NCI-H187 (cell line): ENCODE measurements at places on chromosomes 2 and 18.

DNA sequence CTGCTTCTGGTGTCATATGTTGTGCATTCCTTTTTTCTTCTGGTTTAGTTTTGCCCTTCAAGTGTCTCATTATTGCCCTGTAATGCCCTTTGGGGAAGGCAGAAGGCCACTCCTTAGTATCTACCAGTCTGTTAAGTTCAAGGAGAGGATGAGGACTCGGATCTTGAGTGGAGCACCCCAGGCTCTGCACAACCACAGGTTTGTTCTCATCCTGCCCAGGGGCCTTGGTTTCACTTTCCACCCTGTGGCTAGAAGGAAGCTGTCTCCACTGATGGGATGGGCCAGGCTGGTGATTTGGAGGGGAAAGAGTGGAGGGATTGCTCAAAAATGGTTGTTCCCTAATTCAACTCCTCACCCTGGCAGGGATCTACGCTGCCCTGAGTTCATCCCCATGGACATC lies 30.2 kb upstream of the RAB11FIP5 start:
- no peak for DNase-seq

- no peak for DNase-seq
Measured at GRCh38 chr2:233213011-233213410, 38.5 kb upstream of the ATG16L1 start.

DNA sequence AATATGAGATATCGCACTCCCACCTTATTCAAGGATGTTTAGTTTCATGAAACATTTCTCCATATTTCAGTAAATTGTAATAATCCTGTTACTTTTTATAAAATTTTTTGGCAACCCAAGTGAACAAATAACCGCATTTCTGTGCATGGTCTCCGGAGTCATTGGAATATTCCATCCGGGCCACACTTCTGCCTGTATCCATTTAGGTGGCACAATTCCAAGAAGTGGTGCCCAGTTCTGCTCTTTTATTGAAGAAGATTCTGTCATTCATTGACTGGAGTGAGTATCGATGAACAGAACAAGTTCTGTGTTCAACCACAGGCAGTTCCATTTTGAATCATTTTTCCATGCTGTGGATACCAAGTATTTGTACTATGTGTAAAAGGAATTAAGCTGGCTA lies 26.6 kb upstream of the ICOS start:
- DNase-seq, result no peak

DNA sequence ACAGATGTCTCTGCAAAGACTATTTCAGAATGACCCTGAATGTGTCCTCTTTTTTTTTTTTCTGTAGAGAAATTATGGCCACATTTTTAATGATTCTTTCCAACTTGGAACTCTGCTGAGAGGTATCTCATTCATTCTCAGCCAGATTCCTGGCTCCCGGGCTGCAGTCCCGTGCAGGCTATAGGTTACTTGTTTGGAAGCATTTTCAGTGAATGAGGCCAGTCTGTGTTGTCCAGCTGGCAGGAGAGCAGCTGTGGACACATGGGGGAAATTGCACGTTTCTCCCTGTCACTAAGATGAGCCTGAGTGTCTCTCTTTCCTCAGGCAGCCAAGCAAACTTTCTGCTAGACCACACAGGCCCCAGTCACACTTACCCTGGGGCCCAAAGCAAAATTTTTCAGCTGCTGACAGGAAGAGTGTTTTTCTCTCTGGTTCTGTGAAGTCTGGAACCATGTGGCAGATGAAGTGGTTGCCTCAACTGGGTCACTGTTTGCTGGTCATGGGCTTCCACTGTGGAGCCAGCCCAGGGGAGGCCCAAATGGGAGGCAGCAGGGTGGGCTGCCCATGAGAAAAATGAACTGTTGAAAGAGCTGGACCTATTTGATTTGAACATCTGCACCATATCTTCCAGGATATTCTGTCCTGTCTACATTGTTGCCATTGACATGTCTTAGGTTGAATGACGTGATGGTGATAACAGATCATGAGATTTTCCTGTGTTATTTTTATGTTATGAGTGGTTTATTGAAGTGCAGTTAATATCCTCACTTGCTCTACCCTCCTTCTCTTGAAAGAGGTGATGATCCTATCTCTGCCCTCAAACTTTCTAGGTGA lies 431.2 kb downstream of the LPIN1 start:
- no peak for DNase-seq

GRCh38 chr18:77218642-77219041 lies 31.0 kb upstream of the GALR1 start:
- DNase-seq, result no peak

DNA sequence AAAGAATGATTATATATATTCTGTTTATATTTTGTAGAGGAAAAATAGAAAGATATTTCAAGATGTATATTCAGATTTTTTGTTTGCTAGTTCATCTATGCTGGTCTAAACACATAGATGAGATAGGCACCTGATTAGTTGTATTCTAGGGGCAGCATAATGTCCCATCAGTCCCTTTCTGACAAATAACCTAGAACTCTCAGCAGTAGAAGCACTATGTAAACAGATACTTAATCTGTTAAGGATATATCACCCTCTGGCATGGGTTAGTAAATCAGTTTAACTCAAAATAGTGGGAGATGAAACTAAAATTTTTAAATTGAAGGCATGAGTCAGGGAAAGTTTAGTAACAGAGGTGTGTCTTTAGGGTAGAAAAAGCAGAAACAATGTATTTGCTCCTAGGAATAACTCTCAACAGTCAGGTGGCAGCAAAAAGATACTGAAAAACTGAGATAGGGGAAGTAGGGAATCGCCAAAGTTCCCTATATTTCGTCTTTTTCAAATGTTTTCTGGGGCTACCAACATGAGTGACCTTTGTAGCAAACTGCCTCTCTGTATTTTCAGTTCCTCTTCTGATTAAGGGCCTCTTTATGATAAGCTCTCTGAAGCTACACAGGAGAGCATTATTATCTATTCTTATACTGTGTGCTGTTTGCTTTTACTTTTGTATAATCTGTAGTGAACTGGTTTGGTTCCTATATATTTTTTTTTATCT lies 5.7 kb downstream of the PPP1R1C start:
- no peak for DNase-seq

DNA sequence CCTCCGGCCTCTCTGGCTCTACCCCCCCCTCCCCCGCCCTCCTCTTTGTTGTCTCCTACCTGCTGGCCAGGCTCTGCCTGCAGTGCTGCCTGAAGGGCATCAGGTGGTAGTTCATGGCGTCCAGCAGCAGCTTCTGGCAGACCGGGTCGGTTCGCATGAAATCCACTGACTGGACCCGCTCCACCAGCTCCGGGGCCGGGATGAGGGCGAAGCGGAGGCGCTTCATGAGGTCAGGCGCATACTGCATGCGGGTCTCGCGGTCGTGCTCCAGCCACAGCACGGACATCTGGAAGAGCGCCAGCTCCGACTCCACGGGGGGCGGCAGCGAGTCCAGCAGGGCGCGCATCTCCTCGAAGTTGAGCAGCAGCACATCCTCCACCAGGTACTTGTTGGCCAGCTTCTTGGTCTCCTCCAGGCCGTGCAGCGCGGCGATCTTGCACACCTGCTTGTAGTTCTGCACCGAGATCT lies 3.2 kb downstream of the KLHL14 start:
- no peak for DNase-seq

DNA sequence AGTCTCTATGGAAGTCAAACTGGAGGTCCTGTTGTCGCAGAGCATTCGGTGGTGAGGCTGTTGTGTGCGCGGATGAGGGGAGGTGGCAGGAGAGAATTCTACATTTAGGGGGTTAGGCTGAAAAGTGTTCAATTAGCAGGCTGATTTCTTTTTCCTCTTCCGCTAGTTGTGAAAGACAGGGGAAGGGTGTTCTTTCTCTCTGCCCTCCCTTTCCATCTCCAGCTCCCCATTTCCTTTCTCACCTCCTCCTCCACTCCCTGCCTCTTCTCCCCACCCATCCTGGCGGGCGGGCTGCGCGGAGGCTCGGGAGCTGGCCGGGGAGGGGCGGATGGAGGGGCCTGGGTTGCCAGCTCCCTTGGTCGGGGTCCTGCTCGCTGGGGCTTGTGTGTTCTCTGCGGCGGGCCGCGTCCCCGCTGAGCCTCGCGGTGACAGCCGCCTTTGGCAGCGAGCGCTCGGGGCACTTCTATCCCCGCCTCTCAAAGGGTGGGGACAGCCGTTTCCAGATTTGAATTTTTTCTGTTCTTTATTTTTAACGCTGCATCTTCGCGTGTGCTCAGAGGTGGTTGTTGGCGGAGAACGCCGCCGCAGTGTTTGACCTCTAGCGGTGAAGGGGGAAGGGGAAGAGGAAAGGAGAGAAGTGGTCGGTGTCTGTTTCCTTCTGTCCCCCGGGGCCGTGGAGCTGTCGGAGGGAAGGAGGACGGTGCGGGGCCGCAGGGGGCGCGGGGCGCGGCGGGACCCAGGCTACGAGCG lies 3.6 kb downstream of the SOX11 start:
- no peak for DNase-seq

GRCh38 chr18:25136416-25137196 lies 215.4 kb downstream of the ZNF521 start:
- no peak for DNase-seq

GRCh38 chr2:241389697-241390096 lies 33.6 kb downstream of the FARP2 start:
- DNase-seq, result no peak

DNA sequence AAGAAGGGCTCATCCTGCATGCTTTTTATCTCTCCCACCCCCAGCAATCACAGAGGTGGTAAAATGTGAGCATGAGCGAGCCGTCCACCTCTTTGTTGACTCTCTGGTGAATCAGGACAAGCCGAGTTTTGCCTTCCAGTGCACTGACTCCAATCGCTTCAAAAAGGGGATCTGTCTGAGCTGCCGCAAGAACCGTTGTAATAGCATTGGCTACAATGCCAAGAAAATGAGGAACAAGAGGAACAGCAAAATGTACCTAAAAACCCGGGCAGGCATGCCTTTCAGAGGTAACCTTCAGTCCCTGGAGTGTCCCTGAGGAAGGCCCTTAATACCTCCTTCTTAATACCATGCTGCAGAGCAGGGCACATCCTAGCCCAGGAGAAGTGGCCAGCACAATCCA lies 19.5 kb downstream of the LIPG start:
- DNase-seq, result no peak

DNA sequence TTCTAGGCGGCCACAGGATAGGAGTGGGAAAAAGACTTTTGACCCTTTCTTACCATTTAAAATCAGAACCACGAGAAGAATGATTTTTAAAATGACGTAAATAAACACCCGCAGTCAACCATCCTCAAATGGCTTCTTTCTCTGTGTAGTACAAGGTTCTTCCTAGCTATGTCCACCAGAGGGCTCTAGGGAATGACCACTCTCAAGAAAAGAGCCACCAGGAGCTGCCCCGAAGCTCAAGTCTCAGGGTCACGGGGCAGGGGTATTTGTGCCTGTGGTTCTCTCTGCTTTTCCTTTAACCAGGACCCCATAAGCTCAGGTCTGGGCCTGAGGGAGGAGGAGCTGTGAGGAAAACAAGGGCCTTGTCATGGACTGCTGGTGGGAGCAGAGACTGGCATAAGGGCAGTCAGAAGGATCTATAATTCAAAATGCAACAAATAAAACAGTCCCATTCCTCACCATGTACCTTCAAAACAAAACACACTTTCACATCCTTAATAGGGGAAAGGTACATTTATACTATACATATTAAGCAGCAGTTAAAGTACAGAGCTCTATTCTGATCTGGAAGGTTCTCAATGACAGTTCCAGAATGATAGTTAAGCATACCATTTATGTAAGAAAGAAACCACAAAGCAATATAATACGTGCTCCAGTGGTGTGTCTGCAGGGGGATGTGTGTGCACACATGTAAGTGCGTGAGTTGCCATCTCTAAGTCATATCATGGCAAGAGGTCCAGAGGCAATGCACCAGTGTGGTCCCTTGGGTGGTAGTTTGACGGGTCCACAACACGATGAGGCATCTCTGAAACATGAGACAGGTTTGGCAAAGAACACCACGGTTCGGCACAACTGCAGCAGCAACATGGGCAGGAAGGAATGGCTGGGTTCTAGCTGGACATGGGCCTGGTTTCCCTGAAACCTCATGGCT lies 18.6 kb downstream of the LYPD1 start:
- no peak for DNase-seq

DNA sequence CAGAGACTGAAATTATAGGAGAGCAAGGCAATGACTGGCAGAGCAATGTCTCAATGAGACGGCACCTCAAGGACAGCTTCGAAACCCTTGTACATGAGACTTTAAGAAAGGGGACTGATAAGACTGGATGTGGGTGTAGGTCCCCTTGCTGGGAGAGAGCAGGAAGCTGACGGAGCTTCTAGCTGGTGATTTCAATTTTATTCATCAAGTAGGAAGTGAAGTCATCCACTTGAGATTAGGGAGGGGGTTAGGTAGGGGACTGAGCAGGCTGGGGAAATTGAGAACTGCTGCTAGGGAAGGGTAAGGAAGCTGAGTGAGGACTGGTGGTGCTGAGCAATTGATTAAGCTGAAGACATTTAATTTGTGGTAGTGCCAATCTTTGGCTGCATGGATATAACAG lies 99.5 kb upstream of the ITGB6 start:
- DNase-seq, result no peak

GRCh38 chr2:202196727-202197126 lies 41.7 kb downstream of the SUMO1 start:
- DNase-seq, result no peak

- no peak for DNase-seq
Measured at GRCh38 chr2:163405298-163405697, 330.5 kb downstream of the FIGN start.

DNA sequence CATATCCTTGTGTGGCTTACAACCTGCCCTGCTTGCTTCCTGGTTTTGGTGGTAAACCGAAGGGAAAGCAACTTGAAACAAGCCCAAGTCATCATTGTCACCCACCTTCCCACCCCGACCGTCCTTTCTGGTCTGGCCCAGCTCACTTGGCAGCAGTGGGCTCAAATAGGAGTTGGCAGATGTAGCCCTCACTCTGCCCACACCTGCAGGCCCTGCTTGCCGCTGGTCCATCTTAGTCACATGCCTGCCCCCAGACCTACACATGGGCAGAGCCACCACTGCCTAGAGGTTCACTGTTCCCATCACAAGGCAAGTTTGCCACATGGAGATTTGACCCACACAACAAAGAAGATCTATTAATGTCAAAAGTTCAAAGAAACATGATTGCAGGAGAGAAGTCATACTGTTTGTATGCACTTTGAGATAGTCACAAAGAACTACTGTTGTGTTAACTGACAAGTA lies 9.3 kb downstream of the EIPR1 start:
- no peak for DNase-seq

- no peak for DNase-seq
Measured at GRCh38 chr2:178441426-178441825, 9.5 kb downstream of the PRKRA start.

- no peak for DNase-seq
Measured at GRCh38 chr18:45399146-45399545, 216.1 kb upstream of the SLC14A2 start.

DNA sequence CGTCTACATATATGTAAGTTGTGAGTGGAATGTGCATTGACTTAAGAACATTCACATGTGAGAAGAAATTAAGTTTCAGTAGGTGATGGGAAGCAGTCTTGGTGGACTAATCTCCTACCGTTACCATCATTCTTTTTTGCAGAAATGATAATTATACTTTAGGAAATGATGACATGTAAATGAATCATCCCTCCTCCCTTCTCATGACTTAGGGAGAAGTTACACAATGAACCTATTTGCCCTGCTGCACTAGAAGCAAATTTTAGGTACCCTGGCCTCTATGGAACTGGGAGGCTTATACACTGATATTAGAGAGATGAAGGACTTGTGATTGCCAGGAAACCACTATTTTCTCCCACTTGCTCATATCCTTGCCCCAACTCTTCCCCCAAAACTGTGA lies 214.2 kb downstream of the CALCRL start:
- no peak for DNase-seq

- no peak for DNase-seq
Measured at GRCh38 chr2:150978053-150978452, 283.6 kb downstream of the RBM43 start.
